ENCODE measurements at places on chromosomes 7 and 10. TPM values are rescaled to one million over a fixed set of nuclear protein-coding genes. Genes with fewer than 3 reads are reported as not detected.
A peak's percentile ranks its signal among the peaks of the same experiment; 100 is the strongest.

DNA sequence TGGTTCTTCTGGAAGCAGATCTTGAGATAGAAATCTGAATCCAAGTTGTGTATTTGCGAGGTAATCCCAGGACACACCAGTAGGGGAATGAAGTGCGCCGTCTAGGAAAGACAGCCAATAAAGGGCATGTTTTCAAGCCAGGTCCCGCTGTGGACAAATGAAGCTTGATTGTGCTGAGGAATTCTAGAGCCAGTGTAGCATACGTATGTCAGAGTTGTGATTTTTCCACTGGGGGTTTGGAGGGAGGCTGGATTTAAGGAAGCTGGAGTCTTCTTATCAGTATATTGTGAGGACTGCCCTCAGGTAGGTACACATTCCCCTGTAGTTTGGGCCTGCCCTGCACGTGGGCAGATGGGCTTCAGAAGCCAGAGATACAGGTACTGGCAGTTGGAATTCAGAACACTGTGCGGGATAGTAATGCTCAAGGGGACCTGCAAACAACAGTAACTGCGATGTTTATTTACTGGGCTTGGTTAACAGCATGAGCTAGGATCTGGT lies 50.9 kb downstream of the GALNT11 start:
- no peak for DNase-seq

- DNase-seq: peak; percentile 84
These were observed 140.7 kb downstream of the RGS10 start for GRCh38 chr10:119401671-119402395.

- peak; percentile 84 for DNase-seq
These were observed 14.8 kb downstream of the DPCD start for GRCh38 chr10:101602761-101603398.

DNA sequence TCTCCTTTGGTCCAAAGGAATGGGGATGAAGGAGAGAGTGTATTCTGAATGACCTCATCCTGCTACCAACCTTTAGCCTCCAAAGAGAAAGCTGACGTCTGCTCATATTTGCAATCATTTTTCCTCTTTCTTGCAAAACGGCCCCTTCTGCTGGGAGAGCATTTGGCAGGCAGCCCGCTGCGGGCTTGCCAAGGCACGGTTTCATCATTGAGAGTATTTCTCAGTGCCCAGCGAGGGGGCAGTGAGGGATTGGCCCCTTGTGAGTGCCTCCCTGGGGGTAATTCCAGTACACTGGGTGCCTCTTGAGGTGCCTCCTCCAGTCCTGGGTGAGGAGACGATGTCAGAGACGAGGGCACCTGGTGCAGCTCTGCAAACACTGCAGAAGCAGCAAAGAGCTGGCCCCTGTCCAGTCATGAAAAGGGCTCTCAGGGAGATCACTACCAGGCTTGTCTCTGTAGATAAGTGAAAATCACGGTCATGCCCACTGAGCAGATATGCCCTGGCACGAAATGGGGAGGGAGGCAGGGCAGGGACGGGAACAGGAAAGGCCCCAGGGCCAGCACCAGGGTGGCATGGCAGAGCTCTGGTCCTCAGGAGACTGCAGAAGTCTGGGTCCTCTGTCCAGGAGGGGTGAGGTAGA lies 48.7 kb upstream of the SHH start:
- no peak for DNase-seq

DNA sequence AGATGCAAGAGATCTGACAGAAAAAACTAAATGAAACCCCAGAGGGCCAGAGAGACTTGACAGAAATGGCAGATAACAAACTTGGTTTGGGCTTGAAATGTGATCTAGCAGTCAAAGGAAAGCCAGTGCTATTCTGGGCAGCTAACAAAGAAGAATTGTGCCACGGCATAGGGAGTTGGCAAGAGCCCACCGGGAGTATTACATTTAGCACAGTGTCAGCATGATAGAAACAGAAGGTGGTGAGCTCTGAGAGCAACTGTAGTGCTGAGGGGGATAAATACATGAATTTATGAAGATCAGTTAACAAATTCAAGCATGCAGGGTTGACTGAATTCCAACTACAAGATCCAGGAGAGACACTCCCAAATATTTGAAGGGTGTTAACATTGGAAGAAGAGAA lies 91.1 kb downstream of the AHCYL2 start:
- DNase-seq: no peak

DNA sequence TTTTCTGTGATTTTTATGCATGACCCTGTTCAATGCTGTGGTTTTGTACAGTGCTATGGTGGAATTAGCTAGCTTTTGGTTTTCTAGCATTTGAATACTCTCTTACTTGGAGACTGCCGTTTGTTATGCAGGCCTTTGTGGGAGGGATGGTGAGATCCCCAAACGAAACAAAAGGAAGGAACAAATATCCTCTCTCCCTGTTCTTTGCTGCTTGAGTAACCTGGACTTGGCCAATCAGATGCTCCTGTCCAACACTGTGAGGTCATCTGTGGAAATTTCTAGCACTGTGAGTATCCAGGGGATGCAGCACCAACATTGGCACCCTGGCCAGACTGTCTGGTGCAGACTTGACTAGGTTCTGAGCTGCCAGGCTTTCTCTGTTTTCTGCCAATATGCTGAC lies 314.4 kb downstream of the ANKRD30A start:
- DNase-seq: no peak

DNA sequence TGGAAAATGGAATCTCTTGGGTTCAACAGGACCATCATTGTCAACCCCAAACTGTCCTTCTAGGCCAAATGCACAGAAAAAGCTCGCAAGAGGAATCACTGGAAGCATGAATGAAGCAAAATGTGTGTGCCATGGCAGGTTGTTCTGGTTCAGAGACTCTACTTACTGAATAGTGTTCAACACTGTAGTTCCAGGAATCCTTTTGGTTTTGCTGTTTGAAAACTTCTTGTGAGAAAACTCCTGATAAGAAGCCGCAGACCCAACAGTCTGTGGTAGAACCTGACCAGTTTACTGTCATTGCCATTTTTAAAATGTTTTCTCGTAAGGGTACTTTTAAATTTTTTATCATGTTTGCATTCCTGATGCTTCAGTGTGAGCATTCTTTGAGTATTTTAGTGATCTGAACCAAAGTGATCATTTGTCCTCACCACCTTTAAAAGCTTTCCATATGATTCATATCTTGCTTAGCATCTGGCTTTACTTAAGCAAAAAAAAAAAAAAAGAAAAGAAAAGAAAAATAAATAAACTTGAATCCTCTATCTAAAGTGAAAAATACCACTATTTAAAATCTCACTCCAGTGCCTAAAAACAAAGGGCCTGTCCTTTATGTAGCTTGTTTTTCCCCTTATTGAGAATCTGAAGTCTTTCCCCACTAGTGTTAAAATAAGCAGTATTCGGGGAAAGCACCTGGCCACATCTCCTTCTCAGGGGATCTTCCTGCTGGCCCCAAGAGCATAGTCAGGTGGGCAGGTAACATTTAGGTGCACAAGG lies 92.4 kb downstream of the WNT2 start:
- DNase-seq: no peak

GRCh38 chr7:44978511-44979366 lies at the start of gene MYO1G:
MYO1G (minus strand) TSS chr7:44979015; CDS start chr7:44978961, 54 bp downstream.
- no peak for DNase-seq

- DNase-seq: no peak
These were observed 40.6 kb downstream of the TMEM60 start for GRCh38 chr7:77757589-77757988.

GRCh38 chr10:131920693-131921092 lies 19.9 kb downstream of the PPP2R2D start:
- no peak for DNase-seq

DNA sequence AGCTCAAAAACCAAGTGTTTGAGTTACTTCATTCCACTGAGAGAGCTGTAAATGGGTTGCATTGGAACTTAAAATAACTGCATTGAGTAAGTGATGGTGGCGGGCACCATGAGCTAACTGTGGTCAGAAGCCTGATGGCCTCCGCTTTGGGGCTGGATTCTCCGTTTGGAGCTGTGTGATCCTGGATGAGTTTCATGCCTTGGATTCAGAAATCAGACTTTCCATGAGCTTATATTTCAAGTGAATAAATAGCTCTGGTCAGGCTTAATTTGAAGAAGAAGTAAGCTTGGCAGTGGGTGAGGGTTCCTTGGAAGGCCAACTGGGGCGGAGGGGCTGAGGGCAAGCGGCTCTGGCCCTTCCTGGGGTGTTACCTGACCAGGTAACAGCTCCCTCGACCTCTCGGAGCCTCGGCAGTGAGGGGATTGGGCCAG lies 5.6 kb downstream of the HTRA1 start:
- DNase-seq: no peak

DNA sequence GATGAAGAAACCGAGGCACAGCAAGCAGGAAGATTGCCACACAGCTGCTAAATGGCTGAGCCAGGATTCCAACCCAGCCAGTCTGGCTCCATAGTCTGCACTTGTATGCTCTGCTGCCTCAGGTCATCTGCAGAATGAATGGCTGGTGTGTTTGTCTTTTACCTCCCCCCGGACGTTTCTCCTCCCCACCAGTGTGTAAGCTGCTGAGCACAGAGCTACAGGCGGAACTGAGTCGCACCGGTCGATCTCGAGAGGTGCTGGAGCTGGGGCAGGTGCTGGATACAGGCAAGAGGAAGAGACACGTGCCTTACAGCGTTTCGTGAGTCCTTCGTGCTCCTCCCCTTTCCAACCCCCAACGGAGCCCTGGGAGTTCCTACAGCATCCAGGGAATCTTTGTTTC lies 2.6 kb downstream of the CNPY4 start:
- no peak for DNase-seq

DNA sequence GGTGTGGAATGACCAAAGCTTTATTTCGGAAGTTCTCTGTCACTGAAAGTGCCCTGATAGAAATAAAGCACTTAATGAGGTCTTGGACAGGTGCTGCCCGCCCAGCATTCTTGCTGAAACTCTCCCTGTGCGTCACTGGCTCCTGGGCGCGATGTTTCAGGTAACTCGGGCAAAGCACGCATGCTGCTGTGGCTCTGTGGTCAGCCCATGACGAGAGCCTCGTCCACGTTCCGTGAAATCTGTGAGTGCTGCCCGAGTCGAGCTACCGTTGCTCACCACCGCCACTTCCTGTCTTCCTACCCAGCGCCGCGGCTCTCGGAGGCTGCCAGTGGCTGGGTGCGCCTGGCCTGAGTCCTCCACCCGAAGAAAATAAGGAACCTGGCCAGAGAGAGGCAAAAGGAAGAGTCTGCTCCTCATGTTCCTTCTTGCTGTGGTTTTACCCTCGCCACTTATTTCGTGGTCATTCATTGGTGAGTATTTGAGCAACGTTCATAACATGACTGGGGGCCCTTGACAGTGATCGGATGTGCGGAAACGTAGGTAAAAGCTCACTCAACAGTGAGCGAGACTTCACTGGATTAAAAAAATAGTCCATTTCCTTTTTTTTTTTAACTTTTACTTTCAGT lies 95.5 kb downstream of the MAP3K8 start:
- peak; percentile 73 for DNase-seq

- DNase-seq: no peak
These were observed 232.6 kb downstream of the USP6NL start for GRCh38 chr10:11378835-11379234.

GRCh38 chr7:50431316-50431715 lies 18.8 kb downstream of the FIGNL1 start:
- no peak for DNase-seq

DNA sequence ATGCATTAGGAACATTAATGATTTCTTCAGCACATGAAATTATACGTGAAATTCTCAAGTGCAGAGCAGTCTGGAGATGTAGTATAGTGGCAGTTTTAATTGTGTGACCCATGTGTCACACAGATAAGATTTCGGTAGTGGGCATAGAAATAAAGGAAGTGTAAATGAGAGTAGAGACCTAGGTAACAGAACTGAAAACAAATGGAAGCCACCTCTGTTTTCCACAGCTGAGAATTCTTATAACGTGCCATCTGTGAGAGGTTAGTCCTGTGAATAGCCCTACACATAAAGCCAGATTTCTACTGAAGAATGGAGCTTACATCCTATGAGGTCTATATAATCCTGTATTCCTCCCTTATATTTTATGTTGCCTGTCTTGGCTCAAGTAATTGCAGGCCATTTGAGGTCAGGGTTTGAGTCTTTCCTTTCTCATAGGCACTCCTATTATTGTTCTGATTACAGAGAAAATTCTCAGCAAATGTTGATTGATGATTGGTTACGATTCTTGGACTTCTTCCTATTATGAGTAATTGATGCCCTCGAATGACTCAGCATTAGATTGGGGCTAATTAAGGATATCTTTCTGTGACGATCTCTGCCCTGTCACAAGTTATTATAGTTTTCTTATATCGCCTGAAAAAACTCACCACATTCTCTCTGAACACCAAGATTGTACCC lies 258.2 kb downstream of the KIF20B start:
- DNase-seq: no peak

DNA sequence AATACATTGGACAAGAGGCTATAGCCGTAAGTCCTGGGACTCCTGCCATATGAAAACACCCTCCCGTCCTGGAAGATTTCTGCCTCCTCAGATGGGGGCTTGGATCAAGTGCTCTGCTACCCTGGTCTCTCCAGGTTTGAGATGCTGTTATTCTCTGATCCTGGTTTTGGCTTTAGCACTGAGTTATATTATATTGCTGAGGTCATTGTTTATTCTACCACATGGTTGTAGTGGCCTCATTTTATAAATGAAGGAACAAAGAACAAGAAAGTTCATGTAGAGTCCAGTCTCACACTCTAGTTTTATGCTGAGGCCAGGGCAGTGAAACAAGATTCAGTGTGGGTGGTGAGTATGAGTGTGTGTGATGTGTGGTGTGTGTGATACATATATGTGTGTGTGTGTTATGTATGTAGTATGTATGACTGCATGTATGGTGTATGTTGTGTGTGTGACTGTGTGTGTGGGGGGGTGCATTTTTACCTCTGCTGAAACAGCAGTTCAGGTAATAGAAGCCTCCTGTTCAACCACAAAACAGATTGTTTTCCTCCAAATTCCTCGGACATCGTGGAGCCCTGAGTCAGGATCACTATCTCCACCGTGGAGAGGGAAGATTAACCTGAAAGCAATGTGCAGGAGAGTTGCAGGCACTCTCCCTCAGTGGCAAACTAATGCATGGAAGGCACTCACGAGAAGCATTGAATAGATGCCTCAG lies 80.7 kb downstream of the C7orf25 start:
- DNase-seq: no peak

GRCh38 chr10:90930971-90931871 lies 10.3 kb upstream of the ANKRD1 start:
- DNase-seq: no peak

GRCh38 chr7:14760730-14761478 lies 141.6 kb downstream of the DGKB start:
- no peak for DNase-seq

- DNase-seq: no peak
These were observed 538.5 kb downstream of the HTR7 start for GRCh38 chr10:90319188-90319914.

GRCh38 chr10:49612513-49613164 lies 1.2 kb upstream of the CHAT start:
- DNase-seq: peak; percentile 44

GRCh38 chr10:59873896-59874295 lies 32.5 kb downstream of the CCDC6 start:
- no peak for DNase-seq

GRCh38 chr7:97002555-97003261 lies 2.6 kb upstream of the DLX6 start:
- DNase-seq: no peak

The CNPY1 gene
- not detected for total RNA-seq

The LRRC4 gene
- 14.7 TPM for total RNA-seq

The PITX3 gene
- not detected for total RNA-seq

The PRR15 gene
- not detected for total RNA-seq

The SUFU gene
- total RNA-seq: 19.7 TPM

The AEBP1 gene
- 236 TPM for total RNA-seq

The STAG3 gene
- 11.0 TPM for total RNA-seq

The PAPOLB gene
- 0.98 TPM for total RNA-seq

The ZNF727 gene
- total RNA-seq: 6.8 TPM

Measured in sciatic nerve (tissue), 2 donors.